ENCODE measurements at places on chromosomes 4 and X.

DNA sequence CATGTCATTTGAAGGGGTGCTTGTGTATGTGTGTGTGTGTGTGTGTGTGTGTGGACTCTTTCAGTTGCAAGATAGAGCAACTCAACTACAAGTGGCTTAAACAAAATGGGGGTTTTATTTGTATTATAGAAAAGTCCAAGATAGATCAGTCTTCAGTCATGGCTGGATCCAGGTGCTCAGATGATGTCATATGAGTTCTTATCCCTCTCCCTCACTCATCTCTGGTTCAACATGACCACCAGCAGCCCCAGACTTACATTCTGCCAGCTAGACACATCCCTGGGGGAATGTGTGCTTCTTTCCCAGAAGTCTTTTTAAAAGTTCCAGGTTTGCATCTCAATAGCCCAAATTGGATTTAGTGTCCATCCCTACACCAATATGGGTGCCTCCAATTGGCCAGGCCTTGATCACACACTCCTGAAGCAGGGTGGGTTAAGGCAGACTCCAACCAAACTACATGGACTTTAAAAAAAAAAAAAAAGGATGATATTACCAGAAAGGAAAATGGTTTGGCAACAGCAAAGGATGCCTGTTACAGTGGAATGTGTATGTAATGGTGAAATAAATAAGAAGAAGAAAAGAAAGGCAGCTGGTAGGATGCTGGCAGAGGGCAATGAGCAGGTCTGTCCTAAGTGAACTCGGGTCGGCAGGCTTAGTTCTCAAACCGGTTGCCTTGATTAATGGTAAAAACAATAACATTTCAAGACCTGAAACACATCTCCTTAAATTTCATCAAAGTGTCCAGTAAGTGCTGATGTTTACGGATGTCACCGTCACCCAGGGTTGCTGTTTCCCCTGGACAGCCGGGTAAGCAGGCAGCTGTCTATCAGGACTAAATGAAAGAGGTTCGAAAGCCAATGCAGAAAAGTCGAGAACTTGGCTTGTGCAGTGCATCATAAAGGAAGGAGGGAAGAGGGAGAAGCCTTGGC is 107.7 kb downstream of the SMIM20 start:
- DNase-seq: no peak

DNA sequence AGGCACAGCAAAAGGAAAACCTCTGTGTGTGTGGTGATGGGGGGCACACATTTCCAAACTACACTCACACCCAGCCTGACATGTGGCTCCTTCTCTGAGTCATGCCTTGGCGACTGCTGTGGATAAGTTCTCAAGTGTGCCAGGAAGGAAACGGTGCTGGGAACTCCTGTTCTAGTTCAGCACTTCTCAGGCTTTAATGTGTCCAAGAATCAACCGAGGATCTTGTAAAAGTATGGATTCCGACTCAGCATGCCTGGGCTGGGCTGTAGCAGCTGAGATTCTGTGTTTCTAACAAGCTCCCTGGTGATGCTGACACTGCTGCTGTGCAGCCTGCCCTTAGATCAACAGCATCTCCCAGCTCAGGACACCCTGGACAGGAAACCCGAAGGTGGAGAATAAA is 20.2 kb downstream of the CLNK start:
- no peak for DNase-seq

DNA sequence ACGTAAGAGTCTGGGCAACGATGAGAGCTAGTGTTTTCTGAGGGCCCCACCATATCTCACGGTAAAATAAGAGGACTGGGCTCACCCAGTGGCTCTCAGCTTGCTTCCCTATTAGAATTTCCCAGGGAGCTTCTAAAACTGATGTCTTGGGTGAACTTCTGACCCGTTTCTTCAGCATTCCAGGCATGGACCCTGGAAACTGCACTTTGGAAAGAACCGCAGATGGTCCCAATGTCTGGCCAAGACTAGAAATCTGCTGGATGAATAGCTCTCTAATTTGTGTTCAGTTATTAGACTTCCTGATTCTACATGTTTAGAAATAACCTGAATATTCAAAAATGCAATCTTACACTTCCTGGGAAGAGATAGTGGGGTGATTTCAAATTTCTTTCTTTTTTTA is 127.8 kb downstream of the ANOS1 start:
- no peak for DNase-seq

GRCh38 chr4:57093845-57094831 is 16.0 kb downstream of the IGFBP7 start:
- no peak for DNase-seq

GRCh38 chrX:43121637-43122036 is 343.7 kb upstream of the PPP1R2C start:
- no peak for DNase-seq

DNA sequence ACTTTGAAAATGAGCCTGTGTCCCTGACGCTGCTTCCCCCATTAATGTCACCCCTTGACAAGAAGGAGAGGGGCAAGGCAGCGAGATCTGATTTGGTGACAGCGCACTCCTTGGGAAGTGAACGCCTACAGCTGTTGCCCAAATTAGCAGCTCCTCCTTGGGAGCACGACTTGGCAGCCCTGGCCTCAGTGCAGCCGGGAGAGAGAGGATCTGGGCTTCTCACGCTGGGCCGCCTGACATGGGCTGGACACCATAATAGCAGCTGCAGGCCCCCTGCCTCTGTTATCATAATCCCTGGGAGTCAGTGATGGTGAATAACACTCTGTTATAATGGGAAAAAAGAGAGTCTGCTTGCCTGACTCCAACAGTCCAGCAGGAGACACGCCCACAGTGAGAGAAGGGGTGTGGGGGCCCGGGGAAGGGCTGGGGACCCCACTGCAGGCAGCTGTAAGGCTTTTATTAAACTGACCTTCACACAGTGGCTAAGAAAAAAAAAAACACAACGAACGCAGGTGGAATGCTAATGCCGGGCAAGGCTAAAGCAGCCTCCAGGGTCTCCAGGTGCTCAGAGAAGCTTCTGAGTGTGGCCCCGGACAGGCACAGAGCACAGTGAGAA is 73.3 kb downstream of the PSAPL1 start:
- DNase-seq: no peak

DNA sequence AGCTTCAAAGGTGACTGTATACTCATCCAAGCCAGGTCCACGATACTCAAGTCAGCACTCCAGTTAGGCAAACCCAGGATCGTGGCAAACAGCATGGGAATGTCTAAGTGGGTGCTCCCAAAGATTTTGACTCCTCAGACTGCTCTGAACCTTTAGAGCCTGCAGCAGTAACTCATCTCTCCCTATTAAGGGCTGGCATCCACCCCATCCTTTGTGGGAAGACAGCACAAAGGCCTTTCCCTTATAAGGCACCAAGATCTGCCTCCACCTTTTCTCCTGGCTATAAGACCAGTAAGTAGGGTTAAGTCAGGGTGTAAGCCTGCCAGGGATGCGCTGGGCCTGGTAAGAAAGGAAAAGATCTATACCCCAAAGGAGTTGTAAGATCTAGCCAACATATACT is 23.6 kb upstream of the SLC25A43 start:
- DNase-seq: no peak

GRCh38 chr4:181677621-181678020 is 565.6 kb upstream of the TENM3 start:
- DNase-seq: no peak

DNA sequence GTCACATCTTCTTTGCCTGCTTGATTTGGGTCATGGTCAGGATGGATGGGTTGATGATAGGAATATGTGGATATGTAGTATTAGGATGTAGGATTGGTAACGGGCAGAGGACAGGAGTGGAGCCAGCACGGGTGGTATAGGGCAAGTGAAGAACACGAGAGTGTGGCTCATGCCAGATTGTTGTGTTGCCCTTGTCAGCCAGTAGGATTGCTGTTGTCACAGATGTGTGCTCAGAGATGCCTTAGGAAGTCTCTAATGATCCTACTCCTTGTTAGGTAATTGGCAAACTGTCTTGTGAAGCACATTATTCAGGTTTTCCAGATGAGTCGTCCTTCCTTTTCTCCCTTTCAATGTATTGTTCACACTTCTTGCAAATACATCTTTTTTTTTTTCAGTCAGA is 5.5 kb downstream of the ATP10D start:
- no peak for DNase-seq
